Activated CD4-positive, alpha-beta T cell treated with anti-CD3 and anti-CD28 coated beads, Interleukin-2, amount 10 ng/mL, durations not matched to agents 7 days and 5 days (primary cell): ENCODE measurements at places on chromosomes 12 and 14. TPM values are rescaled to one million over a fixed set of nuclear protein-coding genes. Genes with fewer than 3 reads are reported as not detected.

The LAG3 gene
- 13.1 TPM for total RNA-seq

The ESPL1 gene
- total RNA-seq, result 125 TPM

The CPNE6 gene
- total RNA-seq, result not detected

The BMP4 gene
- total RNA-seq, result 0.64 TPM

The GLS2 gene
- 1.1 TPM for total RNA-seq

GRCh38 chr12:84056-84455 lies 17.5 kb downstream of the IQSEC3 start:
- DNase-seq, result no peak

GRCh38 chr12:3200814-3201233 lies 123.6 kb downstream of the TSPAN9 start:
- no peak for DNase-seq

DNA sequence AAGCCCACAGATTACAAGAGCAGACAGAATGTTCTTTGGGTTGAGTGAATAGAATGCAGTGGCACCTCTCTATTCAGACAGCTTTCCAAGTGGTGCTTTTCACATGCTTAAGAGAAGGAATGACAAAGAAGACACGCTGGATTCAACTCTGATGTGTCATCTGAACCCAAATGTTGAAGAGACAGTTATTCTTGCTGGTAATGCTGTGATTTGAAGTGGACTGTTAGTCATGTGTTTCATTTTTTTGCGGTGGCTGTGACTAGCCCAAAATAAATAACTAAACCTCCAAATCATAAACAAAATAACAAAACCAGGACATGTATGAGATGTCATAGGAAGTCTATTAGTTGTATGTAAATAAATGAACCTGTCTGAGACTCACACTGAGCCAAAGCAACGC lies 391.8 kb upstream of the PRICKLE1 start:
- no peak for DNase-seq

- DNase-seq, result no peak
Measured at GRCh38 chr12:53048780-53049401, 974 bp upstream of the TNS2 start.

GRCh38 chr12:4434301-4434700 lies 11.3 kb downstream of the FGF6 start:
- DNase-seq, result no peak

DNA sequence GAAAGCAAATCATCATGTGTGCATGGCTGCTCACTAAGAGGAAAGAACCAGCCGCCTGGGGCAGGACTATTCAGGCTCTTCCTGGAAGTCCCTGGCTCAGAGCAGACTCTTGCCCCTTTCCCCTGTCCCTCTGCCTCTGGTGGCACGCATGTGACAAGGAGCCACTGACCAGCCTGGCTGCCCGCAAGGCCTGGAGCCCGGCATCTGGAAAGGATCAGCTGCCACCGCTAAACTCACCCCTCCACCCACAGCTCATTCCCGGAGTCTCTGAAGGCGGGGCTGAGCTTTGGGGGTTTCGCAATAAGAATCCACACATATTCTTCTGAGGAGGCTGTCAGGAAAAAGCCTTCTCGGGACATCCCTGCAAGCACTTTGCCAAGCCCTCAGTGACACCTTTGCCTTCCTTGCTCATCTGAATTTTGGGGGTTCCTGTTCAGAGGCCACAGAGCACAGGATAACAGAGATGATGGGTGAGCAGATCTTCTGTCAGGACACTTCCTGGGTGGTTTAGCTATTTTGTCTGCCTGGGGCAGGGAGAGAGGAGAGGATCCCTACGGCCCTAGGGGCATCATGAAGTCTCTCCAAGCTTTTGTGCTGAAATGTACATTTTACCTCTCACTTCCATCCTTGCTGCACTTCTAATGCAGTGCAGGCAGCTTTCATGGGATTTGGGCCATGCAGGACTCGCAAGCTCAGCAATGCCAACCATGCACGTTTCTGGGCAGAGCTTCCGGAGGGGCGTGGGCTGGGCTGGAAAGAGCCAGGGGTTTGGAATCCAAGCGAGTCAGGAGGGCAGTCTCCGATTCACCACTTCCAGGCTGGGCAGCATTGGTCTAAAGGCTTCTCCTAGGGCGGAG lies 124.8 kb upstream of the MAP1LC3B2 start:
- no peak for DNase-seq

DNA sequence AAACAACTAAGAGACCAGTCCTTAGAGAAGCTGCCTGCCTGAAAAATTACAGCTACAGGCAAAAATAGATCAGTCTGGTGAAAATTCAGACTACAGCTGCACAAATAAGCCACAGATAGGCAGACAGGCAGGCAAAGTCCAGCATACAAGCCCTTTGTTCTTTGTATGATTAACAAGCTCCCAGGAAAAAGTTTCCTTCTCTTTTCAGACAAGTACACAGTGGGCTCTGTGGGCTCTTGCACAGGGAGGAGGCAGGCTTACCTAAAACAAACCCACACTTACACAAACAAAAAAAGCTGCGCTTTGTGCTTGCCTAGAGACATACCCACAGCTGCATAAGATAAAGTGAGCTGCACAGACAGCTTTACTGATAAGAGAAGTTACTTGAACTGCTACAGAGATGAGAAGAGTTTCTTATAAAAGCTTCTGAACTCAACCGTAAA lies 7.7 kb downstream of the OR6C68 start:
- no peak for DNase-seq

- no peak for DNase-seq
Measured at GRCh38 chr12:99498756-99499155, 148.8 kb upstream of the GARIN6 start.

GRCh38 chr14:68233101-68233784 lies 413.7 kb downstream of the RAD51B start:
- DNase-seq, result no peak

DNA sequence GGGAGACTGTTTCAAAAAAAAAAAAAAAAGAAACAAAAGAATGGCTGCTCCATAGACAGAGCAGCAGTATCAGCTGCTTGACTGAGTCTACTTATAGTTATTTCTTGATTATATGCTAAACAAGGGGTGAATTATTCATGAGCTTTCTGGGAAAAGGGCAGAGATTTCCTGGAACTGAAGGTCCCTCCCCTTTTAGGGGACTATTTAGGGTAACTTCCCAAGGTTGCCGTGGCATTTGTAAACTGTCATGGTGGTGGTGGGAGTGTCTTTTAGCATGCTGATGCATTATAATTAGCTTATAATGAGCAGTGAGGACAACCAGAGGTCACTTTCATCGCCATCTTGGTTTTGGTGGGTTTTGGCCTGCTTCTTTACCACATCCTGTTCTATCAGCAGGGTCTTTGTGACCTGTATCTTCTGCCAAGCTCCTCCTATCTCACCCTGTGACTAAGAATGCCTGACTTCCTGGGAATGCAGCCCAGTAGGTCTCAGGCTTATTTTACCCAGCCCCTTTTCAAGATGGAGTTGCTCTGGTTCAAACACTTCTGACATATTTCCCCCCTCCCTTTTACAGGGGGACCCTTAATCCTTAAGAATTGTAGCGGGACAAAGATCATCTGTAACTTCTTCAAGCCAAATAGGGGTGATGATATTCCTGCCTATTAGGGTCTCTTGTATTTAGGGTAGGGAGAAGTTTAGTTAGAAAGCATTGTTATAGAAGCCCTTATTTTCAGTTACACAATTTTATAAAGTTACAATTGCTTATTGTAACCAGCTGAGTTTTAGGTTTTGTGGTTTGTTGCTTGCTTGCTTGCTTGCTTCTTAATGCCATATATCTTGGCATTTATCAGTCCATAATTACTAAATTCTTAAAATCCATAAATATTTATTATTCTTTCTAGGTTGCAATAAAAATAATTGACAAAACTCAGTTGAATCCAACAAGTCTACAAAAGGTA lies 42.5 kb downstream of the MARK3 start:
- DNase-seq, result peak; percentile 8

- DNase-seq, result no peak
Measured at GRCh38 chr14:89493406-89493805, 76.4 kb upstream of the FOXN3 start.

GRCh38 chr12:79374545-79374944 lies 316.2 kb downstream of the PAWR start:
- no peak for DNase-seq

DNA sequence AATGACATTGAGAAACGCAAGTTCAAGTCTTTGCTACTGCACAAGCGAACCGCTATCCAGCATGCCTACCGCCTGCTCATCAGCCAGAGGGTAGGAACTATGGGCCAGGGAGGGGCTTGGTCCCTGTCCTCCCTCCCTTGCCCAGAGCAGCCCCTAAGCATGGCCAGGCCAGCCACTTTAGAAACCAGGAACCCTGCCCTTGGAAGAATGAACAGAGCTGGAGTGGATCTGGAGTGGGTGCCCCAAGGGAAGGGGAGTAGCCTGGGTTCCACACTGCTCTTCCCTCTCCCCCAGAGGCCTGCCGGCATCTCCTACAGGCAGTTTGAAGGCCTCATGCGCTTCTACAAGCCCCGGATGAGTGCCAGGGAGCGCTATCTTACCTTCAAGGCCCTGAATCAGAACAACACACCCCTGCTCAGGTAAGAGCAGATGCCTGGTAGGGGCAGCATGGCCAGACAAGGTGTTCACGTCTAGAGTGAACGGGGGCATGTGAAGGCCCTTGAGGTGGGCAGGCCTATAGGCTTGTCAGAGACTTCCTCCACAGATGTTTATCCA lies 55.8 kb downstream of the TPCN1 start:
- no peak for DNase-seq

GRCh38 chr12:104498211-104498801 lies 41.6 kb downstream of the CHST11 start:
- DNase-seq, result peak; percentile 49

- no peak for DNase-seq
Measured at GRCh38 chr14:26549571-26549970, 48.3 kb downstream of the NOVA1 start.

DNA sequence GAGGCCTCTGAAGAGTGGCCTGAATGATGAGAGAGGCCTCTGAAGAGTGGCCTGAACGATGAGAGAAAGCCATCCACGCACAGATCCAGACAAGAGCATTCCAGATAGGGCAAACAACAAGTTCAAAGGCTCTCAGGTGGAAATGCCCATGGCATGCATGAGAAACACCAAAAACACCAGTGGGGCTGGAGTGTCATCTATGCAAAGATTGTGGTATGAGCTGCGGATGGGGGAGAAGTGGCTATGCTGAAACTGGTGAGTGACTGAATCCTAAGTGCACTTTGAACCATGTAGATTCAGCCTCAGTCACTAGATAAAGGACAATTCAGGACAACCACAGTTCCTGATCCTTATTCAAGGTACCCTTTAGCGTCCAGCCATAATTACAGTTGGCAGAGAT lies 79.4 kb upstream of the GZMB start:
- DNase-seq, result no peak

- no peak for DNase-seq
Measured at GRCh38 chr14:61147381-61147821, 133.7 kb downstream of the TMEM30B start.

GRCh38 chr12:65217086-65217485 lies 47.7 kb downstream of the LEMD3 start:
- DNase-seq, result no peak

DNA sequence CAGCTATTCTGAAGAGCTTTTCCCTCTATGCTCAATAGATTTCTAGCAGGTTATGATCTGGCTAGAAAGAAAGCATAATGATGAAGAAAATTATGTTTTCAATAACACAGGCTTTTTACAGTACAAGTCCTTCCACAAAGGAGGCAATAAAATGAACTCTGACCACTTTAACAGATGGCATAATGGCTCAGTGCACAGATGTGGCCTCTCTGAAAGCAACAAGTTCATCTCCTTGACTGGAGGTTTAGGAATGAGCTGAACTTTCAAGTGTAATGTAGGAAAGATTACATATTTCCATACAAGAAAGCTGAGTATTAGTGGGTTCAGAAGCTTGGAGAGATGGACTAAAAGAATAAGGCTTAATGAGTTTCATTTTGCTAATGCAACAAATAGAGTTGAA lies 147.4 kb downstream of the EFCAB11 start:
- no peak for DNase-seq

GRCh38 chr12:16857456-16857923 lies 251.5 kb upstream of the LMO3 start:
- DNase-seq, result no peak

DNA sequence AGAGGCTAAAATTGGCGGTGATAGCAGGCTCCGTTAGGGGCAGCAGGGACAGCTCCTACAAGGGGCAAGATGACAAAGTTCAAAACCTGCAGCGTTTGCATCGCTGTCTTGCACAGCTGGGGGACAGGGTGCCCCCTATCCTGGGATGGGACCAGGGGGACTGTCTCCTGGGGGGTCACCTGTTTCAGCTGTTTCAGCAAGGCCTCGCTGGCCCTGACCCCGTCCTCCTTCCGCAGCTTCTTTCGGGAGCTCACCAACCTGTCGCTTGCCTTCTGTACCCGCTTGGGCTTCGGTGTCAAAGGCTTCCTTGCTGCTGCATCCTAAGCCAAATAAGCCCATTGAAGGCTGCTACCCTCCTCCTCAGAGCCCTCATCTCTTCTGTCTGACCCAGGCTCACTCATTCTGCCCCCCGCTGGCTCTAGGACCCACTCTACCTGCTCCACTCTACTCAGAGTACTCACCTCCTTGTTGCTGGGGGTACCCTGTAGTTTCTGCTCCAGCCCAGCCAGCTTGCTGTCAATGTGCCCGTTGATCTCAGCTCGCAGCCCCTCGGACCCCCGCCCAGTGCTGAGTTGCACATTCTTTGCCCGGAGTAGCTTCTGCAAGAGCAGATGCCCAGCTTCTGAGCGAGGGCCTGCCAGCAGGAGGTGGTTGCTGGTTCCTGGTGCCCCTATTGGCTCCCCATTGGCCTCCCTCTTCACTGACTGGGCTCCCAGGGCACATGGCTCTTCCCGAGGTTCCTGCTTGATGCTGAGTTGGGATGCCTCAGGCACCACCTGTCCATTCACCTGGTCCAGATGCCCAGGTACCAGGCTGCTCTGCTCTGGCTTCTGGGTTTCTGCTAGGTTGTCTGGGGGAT lies 12.4 kb upstream of the PRKAG1 start:
- no peak for DNase-seq

DNA sequence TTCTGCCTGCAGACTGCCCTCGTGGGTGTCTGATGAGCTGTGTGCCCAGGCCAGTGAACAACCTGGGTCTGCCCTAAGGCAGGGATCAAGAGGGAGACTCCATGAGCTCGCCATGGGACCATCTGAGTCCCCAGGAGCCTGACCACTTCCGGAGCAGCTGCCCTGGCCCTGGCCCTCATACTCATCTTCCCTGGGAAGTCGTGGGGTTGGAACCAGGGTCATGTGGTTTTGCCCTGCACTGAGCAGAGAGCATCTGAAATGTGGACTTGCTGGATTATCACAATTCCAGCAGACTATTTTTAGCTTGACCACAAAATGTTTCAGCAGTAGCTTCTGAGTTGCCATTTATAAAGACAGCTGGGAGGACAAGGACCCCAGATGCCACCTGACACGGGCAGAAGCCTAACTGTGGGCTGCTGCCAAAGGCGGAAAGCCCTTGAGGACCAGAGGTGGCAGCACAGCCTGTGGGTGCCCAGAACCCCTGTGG lies 6.7 kb downstream of the BTBD6 start:
- no peak for DNase-seq

DNA sequence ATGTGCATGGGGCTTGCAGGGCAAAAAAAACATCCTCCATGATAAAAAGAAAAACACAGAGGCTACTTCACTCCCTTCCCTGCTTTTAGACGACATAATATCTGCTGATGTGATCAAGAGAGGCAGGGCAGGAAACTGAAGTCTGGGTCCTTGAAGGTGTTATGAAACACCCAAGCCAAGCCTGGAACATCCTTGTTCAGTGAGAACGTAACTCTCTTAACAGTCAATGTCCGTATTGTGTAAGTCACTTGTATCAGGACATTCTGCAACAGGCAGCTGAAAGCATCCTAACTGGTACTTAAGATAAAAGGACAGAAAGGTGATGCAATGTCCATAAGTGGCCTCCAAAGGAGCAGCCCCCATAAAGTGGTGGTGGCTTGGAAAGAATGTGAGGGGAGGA lies 20.0 kb downstream of the KCNK10 start:
- DNase-seq, result no peak

- no peak for DNase-seq
Measured at GRCh38 chr12:25017336-25017735, 68.4 kb upstream of the BCAT1 start.
